ENCODE measurements at places on chromosomes 3 and 15.

DNA sequence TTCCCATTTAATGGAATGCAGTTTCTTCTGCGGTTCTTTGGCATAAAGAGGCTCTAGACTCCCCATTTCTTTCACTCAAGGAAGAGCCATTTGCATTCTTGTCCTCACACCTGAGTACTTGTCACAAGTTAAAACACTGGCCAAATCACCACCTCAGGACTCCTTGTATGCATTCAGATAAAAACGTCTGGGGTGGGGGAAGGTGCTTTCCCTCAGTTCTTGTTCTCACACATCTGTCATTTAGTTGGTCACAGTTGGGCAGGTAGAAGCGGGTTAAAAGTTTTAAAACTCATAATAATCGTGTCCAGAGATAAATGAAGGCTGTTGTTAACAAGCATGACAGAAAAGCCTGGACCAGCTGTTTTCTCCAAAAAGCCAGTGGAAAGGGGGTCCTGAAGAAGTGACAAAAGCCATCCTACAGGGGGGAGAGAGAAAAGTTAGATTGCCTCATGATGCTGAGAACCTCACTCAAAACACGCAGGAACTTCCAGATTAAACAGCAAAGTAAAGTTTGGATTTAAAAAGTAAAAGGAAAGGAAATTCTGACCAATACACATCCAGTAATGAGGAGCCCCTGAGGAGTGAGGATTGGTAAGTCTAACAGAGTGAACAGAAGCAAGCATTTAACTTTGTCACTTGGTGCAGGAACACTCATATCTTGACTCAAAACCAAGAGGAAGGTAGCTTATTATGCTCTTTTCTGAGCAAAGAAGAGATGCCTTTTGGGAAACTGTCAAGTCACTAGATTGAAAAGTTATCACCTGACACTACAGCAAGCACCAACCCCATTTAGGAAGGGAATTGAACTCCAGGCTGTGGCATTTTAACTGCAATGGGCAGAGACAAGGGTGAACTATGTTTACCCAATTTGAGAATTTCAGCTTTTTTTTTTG is 2.8 kb downstream of the BCL2L10 start:
- DNase-seq = no peak

DNA sequence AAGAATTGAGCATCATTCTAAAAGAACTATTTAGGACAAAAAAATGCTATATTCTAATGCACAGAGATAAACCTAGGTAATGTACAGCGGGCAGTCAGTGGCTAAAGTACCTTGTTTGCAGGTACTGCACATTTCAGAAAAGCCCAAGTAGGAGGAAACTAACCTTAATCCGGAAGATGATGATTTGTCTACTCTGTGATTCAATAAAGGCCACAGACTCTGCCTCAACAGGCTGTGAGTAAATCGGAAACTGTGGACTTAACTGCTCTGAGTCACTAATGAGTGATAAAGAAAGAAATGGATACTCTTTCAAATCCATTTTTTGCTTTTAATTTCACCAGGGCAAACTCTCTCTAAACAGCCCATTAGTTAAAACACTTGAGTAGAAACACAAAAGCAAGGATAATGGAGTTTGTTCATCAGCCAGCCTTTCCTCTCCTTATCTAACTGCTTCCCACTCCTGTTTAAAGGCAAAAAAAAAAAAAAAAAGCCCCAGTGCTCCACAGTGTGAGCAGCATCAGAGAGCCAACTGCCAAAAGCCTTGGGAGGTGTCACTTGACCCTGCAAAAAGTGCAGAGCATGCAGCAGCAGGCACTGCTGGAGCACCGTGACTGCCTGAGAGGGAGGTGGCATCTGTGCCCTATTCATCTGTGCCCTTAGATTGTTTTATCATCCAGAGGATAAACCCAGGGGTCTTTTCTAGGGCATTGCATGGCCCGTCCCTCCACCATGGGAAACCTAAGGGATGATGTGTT is 187.7 kb downstream of the SATB1 start:
- no peak for DNase-seq

- no peak for DNase-seq
These were observed 60.6 kb upstream of the GAP43 start for GRCh38 chr3:115562636-115563267.

DNA sequence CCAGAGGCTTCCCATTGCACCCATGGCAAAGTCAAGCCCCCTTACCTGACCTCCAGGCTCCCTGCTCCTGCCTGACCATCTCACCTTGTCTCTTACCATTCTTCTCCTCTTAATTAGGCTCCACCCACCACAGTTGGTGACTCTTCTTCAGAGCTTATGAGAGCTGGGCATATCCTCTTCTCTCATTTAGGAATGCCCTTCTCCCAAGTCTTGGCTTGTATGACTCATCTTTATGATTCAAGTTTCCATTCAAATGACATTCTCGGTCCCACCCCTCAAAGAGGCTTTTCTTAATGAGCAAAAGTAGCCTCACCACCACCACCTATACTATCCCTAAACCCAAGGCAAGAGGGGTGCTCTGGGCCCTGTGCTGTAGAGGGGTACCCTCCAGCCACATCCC is 55.3 kb upstream of the NUDT16 start:
- no peak for DNase-seq

GRCh38 chr15:55526559-55527036 is 18.6 kb upstream of the DNAAF4 start:
- no peak for DNase-seq

- DNase-seq = no peak
These were observed 16.4 kb upstream of the ANKRD34C start for GRCh38 chr15:79265987-79266579.

DNA sequence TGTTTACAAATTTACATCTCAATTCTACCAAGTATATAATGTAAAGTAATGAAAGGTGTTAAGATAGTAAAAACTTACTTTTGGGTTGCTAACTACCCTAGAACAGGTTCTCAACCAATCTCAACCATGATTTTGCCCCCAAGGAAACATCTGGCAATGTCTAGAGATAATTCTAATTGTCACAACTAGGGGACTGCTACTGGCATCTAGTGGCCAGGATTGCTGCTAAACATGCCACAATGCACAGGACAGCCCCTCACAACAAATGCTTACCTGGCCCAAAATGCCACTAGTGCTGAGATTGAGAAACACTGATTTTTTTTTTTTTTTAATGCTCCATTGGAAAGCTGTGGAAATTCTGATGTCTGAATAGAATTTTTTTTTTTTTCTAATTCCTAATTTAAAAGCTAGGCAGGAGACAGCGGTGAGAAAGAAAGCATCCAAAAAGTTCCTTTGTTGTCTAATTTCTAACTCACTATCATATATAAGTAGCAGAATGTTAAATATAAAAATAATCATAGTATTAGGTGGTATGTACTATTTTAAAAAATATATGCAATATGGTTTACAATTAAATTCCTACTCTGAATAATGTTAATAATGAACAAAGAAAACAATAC is 81.5 kb downstream of the TJP1 start:
- DNase-seq = no peak

DNA sequence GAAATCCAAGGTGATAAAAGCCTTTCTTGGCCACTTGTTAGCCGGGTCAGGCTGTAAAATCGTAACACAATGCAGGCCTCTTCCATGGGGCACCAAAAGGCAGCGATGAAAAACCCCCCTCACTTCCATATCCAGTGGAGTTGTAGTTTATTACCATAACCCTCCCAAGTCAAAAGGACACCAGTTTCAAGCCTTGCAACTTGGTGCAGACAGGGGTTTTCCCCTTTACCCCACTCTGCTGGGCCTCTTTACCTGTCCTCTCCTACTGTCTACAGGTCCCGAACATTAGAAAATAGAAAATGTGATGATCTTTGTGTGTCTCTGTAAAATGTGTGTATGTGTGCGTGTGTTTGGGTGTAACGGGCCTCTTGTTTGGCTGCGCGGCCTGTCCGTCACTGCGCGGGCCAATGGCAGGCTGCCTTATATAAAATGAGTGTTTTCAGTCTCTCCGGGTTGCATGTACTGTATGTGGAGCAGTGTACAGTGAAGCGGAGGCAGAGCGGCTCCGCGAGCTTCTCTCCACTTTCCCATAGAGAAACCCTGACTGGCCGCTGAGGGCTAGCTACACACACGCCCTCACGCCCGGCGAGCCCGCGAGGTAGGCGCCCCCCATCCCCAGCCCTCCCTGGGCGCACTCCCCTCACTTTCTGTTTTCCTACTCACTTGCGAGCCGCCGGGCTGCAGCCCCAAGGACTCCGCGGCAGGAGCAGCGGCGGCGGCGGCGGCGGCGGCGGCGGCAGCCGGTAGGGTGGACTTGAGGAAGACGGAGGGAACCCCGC is at the start of gene BBX:
Gene BBX (plus strand): TSS at position 453 of the 779 bp plus-strand sequence. CDS start 187,499 bp downstream, outside the sequence.
- peak; percentile 95 for DNase-seq

DNA sequence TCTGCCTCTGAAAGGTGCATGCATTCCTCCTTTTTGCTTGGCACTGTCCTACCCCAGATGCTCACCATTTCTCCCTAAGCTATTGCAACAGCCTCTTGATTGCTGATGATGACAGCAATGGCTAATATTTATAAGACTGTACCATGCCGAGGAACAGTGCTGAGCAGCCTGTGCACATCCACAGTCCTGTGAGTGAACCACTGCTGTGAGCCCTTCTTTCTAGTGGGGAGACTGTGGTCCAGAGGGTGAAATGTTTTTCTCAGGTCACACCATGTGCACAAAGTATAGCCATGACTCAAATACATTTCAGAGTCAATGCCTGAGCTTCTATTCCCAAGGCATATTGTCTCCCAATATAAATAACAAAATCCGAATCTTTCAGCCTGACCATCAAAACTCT is 231.2 kb upstream of the LRTM1 start:
- DNase-seq = no peak
